ENCODE measurements at places on chromosomes 4 and X.
A peak's percentile ranks its signal among the peaks of the same experiment; 100 is the strongest.

DNA sequence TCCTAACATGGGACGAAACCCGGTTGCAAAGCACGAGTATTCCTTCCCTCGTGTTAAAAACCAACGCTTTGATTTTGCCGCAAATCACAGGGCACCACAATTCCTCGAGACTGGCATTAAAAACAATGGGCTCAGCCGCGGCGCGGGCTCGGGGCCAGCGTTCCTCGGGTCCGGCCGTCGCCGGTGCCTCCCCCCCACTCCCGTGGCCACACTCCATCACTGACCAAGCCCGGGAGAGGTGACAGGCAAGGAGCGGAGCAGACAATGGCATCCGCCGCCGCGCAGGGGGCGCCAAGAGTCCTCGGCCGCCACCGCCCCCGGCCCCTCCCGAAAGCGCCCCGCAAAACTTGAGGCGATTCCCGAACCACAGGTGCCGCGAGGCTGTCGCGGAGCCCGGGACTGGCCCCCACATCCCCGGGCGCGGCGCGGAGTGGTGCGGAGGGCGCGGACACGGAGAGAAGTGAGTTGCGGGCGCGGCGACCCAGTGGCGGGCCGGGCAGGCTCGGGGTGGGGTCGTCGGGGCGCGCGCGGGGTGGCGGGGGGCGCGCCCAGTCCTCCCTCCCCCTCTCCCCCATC lies 445 bp downstream of the AP1S2 start:
- DNase-seq: peak; percentile 39

DNA sequence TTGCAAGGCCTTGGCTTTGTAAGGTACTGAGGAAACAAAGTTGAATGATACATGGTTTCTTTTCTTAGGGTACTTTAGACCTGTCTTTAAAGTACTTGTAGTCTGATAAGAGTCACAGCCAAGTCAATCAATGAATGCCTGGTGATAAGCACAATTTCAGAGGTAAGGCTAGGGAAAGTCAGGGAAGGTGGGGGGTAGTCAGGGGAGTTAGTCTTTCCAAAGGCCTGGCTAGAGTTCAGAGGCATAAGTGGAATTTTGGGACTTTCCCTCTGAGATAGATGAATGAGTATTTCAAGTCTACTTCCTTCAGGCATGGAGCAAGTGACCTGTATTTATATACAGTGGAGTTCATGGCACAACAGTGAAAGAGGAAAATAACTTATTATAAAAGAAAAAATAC lies 78.3 kb downstream of the SLC4A4 start:
- DNase-seq: no peak

DNA sequence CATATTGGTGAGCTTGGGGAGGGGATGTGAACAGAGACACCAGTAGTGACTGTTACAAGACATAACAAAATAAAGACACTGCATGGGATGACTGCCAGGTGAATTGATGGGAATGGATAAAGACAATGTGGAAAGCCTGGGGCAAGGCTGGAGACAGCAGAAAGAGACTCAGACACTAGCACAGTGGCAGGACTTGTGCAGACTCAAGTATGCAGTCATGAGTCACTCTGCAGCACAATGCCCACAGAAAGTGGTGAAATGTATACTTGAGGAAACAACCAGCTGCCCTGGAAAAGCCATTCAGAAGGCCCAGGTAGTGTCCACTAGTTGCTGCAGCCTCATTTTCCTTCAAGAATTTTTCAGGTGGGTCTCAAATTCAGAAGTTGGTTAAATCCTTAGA lies 452.3 kb downstream of the MID1IP1 start:
- no peak for DNase-seq

GRCh38 chr4:147840838-147841738 lies 109.2 kb downstream of the ARHGAP10 start:
- DNase-seq: no peak

Measured in hypothalamus (tissue), 51 donors.